ENCODE measurements at places on chromosomes 1 and 21.

- no peak for DNase-seq
These were observed 125.4 kb downstream of the FOXD2 start for GRCh38 chr1:47563201-47563600.

DNA sequence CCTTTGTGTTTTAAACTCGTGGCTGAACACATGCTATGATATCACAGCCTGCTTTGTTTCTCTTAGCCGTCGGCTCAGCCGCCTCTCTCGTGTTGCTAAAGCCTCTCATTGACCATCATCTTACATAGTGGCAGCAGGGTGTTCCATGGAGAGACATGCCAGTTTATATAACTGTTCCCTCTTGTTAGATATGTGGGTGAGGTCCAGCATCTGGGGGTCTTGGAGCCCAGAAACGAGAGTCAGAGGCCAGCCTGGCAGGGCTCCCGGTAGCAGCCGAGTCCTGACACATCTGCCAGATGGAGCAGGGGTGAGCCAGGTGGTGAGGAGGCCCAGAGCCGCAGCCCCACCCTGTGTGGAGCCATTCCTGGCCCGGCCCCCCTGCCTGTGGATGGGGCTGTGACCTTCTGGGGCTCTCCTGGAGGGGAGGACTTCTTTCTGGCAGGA is 11.9 kb downstream of the PODN start:
- peak; percentile 26 for DNase-seq

- DNase-seq, result no peak
These were observed 25.7 kb upstream of the LDLRAP1 start for GRCh38 chr1:25517476-25518394.

DNA sequence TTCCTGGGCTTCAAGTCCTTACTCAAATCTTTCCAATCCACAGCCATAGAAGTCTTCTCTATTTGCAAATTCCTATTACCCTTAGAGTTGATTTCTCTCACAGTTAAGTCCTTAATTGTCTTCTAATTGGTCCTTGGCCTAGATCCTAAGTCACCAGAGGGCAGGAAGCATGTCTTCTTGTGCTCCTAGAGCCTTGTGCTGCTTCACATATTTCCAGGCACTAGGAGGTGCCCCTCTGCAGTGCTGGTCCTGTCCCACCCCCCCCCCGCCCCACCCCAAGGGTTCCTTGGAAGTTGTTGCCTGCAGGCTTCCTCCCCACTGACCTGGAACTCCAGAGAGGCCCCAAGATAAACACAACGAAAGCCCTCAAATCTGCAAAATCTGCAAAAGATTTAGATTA is 28.1 kb upstream of the TARBP1 start:
- no peak for DNase-seq

GRCh38 chr1:228697207-228698016 is 37.9 kb upstream of the RHOU start:
- no peak for DNase-seq

- DNase-seq, result no peak
These were observed 73.1 kb downstream of the USH2A start for GRCh38 chr1:216350186-216350585.

GRCh38 chr1:15408890-15409387 is 749 bp upstream of the EFHD2 start:
- no peak for DNase-seq

- no peak for DNase-seq
These were observed 89.1 kb downstream of the RWDD3 start for GRCh38 chr1:95323123-95323522.

- no peak for DNase-seq
These were observed 2.1 kb upstream of the FOXD2 start for GRCh38 chr1:47435506-47436303.

DNA sequence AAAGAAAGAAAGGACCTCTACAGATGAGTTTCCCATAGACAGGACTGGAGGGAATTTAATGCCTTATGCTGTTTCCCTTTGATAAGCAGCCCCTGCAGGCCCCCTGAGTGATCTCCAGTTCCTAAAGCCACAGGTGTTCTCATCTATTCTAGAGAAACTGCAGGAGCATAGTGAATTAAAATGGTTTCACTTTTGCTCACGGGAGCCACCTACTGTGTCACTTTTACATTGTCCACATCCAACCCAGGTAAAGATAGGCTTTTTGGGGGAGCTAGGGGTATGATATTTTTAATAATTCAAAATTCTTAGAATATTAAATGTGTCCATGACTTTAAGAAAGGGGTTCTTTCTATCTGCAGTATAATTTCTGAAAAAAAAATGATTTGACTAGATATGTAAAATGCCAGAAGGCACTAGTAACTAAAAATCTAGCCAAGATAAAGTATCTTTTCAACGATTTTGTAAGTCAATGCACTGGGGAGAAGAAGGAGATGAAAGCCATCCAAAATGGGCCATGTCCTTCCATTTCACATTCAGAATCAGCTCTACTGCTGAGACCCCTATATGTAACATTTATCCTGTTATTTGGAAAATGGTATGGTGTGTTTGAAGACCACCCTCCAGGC is 267.3 kb upstream of the DUSP10 start:
- no peak for DNase-seq

- no peak for DNase-seq
These were observed 51.6 kb downstream of the IRF2BP2 start for GRCh38 chr1:234558330-234558836.

- DNase-seq, result no peak
These were observed 198.0 kb downstream of the GRIK3 start for GRCh38 chr1:36836196-36836883.

- no peak for DNase-seq
These were observed 166.5 kb upstream of the COA6 start for GRCh38 chr1:234206651-234207284.

- no peak for DNase-seq
These were observed 6.4 kb upstream of the KIF14 start for GRCh38 chr1:200626853-200627534.

GRCh38 chr1:112465122-112465521 is 43.6 kb upstream of the WNT2B start:
- peak; percentile 22 for DNase-seq

DNA sequence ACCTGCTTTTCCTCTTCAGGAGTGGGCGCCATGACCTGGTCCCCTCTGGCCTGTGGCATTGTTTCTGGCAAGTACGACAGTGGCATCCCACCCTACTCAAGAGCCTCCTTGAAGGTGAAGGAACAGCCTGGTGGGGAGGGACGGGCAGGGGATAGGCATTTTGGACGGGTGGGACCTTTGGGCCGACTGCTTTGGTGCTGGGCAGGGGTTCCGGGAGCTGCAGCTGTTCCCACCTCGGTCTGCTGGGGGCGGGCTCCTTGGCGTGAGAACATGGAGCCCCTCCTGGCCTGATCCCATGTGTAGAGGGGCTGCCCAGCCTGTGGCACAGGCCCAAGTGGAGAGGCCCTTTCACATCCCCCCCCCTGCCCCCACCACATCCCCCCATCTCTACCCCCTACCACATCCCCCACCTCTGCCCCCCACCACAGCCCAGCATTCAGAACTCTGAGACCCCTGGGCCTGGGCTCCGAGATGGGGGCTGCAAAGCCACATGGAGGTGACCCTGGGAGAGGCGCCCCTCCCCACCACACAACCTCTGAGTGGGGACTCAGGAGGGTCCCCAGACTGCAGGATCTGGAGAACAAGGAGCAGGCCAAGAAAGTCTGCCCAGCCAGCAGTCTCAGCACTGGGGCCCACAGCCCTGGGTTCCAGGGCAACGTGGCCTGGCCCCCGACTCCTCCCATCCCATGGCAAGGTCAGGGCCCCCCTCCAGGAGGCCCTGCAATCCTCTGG is 50.0 kb downstream of the KCNAB2 start:
- no peak for DNase-seq

DNA sequence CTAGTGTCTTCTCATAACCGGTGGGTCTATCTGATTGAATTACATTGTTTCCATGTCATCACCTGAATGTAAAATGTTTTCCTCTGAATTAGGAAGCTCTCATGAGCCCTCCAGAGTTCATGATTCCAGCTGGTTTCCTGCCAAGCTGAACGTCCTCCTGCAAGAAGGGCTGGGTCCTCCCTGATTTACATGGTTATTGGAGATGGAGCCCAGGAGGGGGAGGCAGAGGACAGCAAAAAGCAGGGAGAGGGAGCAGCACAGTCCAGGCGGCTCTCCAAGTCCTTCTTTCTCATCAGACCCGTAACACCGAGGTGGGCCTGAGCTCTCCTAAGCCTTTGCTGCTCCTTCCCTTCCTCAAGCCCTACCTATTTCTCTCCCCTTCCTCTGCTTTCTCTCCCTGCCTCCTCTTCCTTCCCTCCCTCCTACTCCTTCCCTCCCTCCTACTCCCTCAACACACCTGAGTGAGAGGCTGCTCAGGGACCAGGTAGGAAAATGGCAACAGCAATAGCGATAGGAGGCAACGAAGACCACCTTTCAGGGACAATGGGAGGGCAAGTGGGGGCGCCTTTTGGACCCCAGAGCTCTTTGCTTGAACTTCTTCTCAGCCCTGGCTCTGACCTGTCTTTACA is 265.9 kb downstream of the PRDM2 start:
- peak; percentile 33 for DNase-seq

DNA sequence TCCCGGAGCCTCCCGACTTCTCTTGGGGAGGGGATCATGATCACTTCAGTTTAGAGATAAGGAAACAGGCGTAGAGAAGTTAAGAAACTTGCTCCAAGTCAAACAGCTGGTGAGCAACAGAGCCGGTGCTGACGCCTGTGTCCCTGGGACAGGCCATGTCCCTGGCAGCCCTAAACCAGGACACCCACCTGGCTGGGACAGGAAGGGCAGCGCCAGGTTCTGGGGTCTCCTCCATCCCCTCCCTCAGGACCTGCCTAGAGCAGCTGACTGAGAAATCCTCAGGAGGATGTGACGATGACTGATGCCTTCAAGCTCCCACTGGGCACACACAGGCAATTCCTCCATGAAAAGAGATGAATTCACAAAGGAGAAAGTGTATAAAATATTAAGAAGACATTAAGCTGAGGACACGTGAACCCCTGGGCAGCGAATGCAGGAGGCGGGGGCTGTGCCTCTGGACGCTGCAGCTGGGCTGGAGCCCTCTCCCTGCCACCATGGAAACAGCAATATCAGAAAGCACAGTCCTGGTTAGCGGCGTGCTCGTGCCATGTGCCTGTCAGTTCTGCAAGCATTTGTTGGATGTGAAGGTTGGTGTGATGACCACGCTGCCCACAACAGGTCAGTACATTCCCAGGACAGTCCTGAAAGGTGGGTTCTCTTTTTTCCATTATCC is 40.1 kb upstream of the C1orf174 start:
- DNase-seq, result no peak

GRCh38 chr1:198040880-198041279 is 115.9 kb upstream of the NEK7 start:
- DNase-seq, result no peak

DNA sequence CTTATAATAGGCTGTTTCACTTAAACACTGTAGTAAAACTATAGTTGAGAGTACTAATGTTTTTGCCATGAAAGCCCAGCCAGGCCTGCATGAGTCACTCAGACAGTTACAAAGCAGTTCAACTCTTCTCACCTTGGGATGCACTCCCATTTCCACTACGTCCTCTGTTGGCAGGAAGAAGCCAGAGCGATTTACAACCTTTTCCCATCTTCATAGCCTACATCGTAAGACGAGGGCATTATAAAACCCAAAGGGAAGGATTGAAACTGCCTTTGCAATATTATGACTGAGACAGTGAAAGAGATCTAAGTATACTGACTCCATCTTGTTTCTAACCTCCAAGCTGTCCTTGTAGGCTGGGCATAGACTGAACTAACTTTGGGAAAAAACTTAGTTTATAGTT is 71.8 kb upstream of the CSF1 start:
- DNase-seq, result no peak

GRCh38 chr1:207021139-207021861 is 11.3 kb downstream of the C1orf116 start:
- no peak for DNase-seq

DNA sequence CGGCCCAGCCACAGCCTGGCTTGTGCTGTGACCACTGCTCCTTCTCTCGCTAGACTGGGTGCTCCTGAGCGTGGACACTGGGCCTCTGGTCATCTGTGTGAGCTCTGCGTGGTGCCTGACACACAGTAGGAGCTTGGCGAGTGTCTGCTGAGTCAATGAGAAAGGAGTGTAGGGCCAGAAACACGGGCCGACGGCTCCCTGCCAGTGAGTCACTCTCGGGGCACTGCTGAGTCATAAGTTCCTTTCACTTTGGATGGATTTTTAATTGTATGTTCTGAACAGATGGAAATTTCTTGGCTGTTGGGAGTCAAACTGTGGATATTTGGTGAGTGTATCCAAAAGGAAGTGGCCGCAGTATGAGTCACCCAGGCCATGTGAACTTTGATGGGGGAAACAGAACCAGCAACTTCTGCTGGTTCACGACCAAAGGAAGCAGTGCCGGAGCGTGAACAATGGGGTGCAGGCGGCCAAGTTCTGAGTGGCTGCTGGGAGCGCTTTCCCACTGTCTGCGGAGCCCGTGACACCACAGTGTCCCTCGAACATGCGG is 41.0 kb upstream of the COL18A1 start:
- DNase-seq, result no peak

DNA sequence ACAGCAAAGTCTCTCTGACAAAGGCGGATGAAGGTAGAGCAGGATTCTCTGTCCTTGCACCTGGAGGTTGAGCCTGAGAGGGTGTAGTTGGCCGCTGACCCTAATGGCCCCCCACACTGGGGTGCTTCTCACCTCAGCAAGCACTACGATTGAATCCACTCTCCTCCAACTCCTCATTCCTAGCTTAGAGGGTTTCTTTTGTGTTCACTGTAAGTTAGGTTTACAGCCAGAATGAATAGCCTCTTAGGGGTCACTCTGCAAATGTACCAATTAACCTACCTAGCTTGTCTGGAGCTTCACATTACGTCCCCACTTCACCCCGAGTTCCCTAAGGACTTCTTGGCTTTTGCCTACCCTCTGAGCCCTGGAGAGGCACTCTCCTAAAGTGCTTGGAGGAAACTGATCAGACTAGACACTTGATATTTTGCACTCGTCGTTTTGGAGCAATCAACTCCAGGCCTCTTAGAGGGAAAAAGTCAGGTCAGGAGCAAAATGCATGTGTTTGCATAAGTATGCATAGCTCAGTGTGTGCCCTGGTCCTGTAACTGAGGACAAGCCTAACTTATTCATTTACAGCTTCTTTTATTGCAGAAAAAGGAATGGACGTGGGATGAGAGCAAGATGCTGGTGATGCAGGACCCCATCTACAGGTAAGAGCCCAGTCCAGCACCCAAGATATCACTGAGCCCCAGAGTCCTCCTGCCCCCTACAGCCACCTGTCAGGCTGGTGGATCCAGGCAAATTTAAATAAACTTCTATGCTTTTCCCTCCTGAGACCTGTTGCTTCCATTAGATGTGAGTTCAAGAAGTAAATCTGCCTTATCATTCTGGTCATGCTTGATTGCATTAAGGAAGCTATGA is 76.4 kb downstream of the SPATA46 start:
- DNase-seq, result no peak

DNA sequence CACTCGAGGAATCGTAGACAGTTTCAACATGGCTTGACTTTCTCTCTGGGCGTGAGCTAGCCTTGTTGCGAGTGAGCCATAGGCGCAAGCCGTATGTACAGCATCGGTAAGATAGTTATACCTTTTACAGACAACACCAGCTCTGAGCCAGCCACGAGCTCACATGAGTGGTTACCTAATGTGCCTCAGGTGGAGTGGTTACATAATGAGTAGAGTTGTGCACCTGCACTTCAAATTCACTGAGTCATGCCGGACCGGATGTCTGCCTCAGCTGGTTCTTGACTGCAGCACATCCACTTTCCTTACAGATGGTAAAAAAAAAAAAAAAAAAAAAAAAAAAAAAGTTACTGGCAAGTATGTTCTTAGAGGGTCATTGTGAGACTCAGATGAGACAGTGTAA is 360.4 kb upstream of the NR5A2 start:
- no peak for DNase-seq

- no peak for DNase-seq
These were observed 19.0 kb downstream of the H6PD start for GRCh38 chr1:9253453-9254105.
